Islet precursor cell (in vitro differentiated cells): ENCODE measurements at places on chromosomes 5 and 9.

- peak; percentile 96 for DNase-seq
These were observed 1.3 kb downstream of the GADD45G start for GRCh38 chr9:89606049-89606623.

- DNase-seq = no peak
These were observed 6.4 kb upstream of the NOTCH1 start for GRCh38 chr9:136552117-136552703.

DNA sequence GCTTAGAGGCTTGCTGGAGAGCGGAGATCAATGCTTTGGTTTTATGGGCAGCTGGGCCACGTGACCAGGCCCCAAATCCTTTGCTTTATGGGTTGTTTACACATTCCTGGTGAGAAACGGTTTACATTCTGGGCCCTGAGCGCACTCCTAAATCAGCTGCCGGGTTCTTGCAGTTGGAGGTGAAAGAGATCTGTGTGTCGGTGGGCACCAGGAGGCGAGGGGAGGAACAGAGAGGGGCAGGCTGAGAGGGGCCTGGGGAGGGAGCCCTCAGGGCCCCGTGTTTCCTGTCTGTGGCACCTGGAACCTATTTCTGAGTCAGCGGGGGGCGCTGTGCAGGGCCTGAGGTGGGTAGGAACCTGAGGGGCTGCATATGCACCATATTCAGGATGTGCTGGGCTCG, 63.5 kb upstream of the HAND1 start:
- DNase-seq = peak; percentile 83

- DNase-seq = peak; percentile 58
These were observed 255.3 kb downstream of the FSTL4 start for GRCh38 chr5:133356984-133357421.

DNA sequence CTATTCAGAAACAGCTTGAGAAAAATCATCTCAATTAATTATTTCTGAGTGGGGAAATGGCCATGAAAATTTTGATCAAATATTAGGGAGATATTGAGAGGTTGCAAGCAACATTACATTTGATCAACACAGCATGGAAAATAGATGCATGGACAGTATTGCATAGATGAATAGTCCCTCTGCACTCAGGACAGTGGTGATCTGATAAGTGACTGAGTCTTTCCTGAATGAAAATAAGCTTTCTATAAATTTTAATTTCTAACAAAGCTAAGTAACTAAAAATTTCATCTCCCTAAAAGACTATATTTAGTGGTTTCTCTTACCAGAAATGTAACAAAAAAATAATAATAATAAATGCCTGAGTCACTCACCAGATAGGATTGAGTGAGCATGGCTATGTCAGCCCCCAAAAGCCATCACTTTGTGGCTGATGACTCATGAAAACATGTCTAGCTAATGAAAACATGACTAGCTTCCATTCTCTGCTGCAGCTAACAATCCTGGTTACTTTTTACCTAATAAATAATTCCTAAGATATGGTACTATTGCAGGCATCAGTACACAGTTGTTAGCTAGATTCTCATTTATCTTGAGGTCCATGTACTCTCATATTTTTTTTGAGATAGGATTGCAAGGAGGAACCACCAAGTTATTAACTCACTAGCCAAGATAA, 1294.8 kb upstream of the ACO1 start:
- DNase-seq = peak; percentile 51

DNA sequence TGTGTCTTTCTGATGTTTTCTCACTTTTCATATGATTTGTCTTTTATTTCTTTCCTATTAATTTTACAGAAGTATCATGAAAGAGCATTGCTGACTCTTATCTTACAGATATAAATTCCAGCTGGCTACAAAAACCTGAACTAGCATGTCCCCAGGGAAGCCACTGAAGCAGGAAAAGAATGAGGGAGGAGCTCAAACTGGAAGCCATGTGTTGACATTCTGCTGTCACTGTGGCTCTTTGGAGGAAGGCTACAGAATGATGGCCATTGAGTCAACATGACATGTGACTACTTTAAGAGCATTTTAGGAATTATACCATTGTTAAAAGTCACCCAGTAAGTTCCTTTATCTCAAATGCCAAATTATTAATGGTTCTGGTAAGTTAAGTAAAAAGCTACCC, 638.3 kb upstream of the DMAC1 start:
- peak; percentile 70 for DNase-seq

- no peak for DNase-seq
These were observed 9.7 kb upstream of the PDCD1LG2 start for GRCh38 chr9:5500441-5501235.

- DNase-seq = no peak
These were observed 531.2 kb upstream of the ZNF608 start for GRCh38 chr5:125277494-125278154.

DNA sequence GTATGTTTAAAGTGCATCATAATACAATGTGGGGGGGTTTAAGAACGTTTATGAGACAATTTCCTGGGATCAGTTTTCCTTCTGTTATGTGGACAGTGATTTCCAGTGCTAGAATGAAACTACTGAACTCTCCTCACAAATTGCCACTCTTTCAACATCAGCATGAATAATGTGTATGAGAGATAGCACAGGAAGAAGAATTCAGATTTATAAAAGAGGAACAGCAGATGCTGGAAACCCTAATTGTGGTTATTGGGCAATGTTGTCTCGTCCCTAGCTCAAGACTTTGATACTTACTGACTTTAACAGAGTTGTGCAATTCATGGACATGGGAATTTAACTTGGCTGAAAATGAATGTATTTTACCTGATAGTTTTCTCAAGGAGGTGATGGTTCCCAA, 410.8 kb upstream of the MEF2C start:
- DNase-seq = no peak

DNA sequence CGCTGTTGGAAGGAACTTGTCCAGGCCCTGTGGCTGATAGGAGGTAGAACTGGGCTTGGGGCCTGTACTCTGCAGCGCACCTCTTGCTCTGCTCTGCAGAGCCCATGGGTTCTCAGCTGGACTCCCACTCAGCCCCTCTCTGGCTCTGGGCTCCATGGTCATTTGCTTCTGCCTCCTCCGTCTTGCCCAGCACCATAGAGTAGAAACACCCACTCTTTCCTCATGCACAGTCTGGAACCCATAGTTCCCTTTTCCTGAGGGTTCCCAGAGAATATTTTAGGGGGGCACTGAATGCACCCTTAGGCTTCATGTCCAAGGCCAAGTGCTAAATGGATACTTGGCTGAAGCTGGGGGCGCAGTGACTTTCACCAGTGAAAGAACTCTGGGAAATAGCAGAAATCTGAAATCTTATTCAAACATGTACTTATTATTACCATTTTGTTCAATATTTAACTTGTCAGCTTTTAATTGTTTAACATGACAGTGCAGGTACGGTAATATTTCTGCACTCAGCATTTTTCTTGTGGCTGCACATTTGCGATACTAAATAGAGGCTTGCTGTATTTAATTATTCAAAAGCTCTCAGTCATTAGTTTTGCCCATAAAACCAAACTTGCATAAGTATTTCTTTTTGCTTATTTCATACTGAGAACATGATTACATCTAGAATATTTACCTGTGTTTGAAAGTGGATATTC, 31.5 kb downstream of the GALNT12 start:
- no peak for DNase-seq
